ENCODE measurements at places on chromosomes 2 and 18.
A peak's percentile ranks its signal among the peaks of the same experiment; 100 is the strongest.

- H3K27ac ChIP-seq = no peak overlapping the region
- no peaks in the 10 kb centered on the region for H3K27me3 ChIP-seq
- no peaks in the 10 kb centered on the region for H3K4me1 ChIP-seq
- no peaks in the 10 kb centered on the region for H3K36me3 ChIP-seq
- no peak overlapping the region for H3K4me3 ChIP-seq
- DNase-seq = no peak
Measured at GRCh38 chr2:163563336-163563735, 172.5 kb downstream of the FIGN start.

- no peaks in the 10 kb centered on the region for H3K27me3 ChIP-seq
- H3K27ac ChIP-seq = no peak overlapping the region
- DNase-seq = no peak
- H3K4me3 ChIP-seq = no peak overlapping the region
- H3K4me1 ChIP-seq = peaks cover 12% of the 10 kb centered on the region
Measured at GRCh38 chr2:8413589-8414135, 268.2 kb upstream of the ID2 start.

- H3K36me3 ChIP-seq = no peaks in the 10 kb centered on the region
- no peak overlapping the region for H3K27ac ChIP-seq
- no peaks in the 10 kb centered on the region for H3K4me1 ChIP-seq
- DNase-seq = no peak
- H3K4me3 ChIP-seq = no peak overlapping the region
Measured at GRCh38 chr18:57219964-57220363, 73.1 kb downstream of the BOD1L2 start.

- DNase-seq = peak; percentile 75
- H3K4me3 ChIP-seq = 0 out of 2 replicates have a peak overlapping the region, but pooled peaks have one; percentile 3
- H3K27ac ChIP-seq = peak overlapping the region; percentile 83
- no peaks in the 10 kb centered on the region for H3K36me3 ChIP-seq
Measured at GRCh38 chr2:174615871-174616436, 18.4 kb upstream of the WIPF1 start.

GRCh38 chr2:64105670-64106461 lies 38.4 kb downstream of the PELI1 start:
- no peak overlapping the region for H3K27ac ChIP-seq
- peaks cover 24% of the 10 kb centered on the region for H3K4me1 ChIP-seq
- H3K27me3 ChIP-seq = no peaks in the 10 kb centered on the region
- no peaks in the 10 kb centered on the region for H3K36me3 ChIP-seq
- DNase-seq = no peak
- H3K4me3 ChIP-seq = no peak overlapping the region

- no peak for DNase-seq
- no peaks in the 10 kb centered on the region for H3K36me3 ChIP-seq
- no peak overlapping the region for H3K27ac ChIP-seq
- H3K27me3 ChIP-seq = no peaks in the 10 kb centered on the region
Measured at GRCh38 chr2:221330436-221330835, 241.7 kb downstream of the EPHA4 start.

GRCh38 chr2:124908411-124908810 lies 883.3 kb downstream of the CNTNAP5 start:
- no peak overlapping the region for H3K27ac ChIP-seq
- H3K4me1 ChIP-seq = no peaks in the 10 kb centered on the region
- H3K4me3 ChIP-seq = no peak overlapping the region
- H3K36me3 ChIP-seq = no peaks in the 10 kb centered on the region
- no peak for DNase-seq

- no peaks in the 10 kb centered on the region for H3K36me3 ChIP-seq
- peaks cover 10% of the 10 kb centered on the region for H3K4me1 ChIP-seq
- no peaks in the 10 kb centered on the region for H3K27me3 ChIP-seq
- no peak overlapping the region for H3K4me3 ChIP-seq
- DNase-seq = peak; percentile 68
Measured at GRCh38 chr2:227884511-227884947, 13.1 kb downstream of the DAW1 start.

DNA sequence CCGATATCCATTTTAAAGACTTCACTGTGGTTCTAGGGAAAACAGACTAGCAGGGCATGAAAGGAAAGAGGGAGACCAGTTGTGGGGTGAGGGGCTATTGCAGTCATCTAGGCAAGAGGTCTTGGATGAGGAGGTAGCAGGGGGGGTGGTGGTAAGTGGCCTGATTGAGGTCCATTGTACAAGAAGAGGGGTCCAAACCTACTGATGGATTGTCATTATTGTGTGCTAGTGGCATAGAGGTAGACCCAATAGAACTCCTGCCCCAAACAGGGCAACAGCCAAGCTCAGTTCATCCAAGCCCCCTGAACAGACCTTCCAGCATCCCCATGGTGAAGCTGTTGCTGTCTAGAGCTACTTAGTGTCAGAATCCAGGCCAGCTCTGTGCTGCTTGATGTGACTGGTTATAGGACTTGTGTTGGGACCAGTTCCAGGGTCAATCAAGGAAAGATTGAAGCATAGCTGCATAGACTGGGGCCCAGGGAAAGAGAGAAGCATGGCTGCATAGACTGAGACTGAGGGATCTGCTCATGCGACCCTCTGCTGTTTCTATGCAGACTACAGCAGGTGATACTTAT lies 7.0 kb downstream of the ASAP2 start:
- H3K27ac ChIP-seq = peak overlapping the region; percentile 67
- H3K4me3 ChIP-seq = no peak overlapping the region
- DNase-seq = no peak
- no peaks in the 10 kb centered on the region for H3K27me3 ChIP-seq
- no peaks in the 10 kb centered on the region for H3K36me3 ChIP-seq

- peak overlapping the region; percentile 72 for H3K27ac ChIP-seq
- peak overlapping the region; percentile 92 for H3K4me3 ChIP-seq
- H3K27me3 ChIP-seq = no peaks in the 10 kb centered on the region
- H3K4me1 ChIP-seq = peaks cover 12% of the 10 kb centered on the region
- peak; percentile 38 for DNase-seq
Measured at GRCh38 chr2:214807653-214808052, 1.8 kb downstream of the BARD1 start.

DNA sequence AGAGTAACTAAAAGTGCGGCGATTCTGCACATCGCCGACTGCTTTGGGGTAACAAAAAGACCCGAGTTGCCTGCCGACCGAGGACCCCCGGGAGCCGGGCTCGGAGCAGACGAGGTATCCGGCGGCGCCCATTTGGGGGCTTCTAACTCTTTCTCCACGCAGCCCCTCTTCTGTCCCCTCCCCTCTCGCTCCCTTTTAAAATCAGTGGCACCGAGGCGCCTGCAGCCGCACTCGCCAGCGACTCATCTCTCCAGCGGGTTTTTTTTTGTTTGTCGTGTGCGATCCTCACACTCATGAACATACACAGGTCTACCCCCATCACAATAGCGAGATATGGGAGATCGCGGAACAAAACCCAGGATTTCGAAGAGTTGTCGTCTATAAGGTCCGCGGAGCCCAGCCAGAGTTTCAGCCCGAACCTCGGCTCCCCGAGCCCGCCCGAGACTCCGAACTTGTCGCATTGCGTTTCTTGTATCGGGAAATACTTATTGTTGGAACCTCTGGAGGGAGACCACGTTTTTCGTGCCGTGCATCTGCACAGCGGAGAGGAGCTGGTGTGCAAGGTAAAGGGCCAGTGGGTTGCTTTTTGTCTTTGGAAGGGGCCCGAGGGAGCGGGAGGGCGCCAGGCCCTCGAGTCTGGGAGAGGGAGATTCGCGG lies 1.4 kb downstream of the TRIB2 start:
- H3K4me3 ChIP-seq = peak overlapping the region; percentile 98
- no peaks in the 10 kb centered on the region for H3K27me3 ChIP-seq
- DNase-seq = peak; percentile 65
- peaks cover 44% of the 10 kb centered on the region for H3K4me1 ChIP-seq

- H3K4me1 ChIP-seq = no peaks in the 10 kb centered on the region
- H3K27ac ChIP-seq = no peak overlapping the region
- H3K27me3 ChIP-seq = no peaks in the 10 kb centered on the region
Measured at GRCh38 chr2:238922435-238922834, 74.5 kb downstream of the TWIST2 start.

DNA sequence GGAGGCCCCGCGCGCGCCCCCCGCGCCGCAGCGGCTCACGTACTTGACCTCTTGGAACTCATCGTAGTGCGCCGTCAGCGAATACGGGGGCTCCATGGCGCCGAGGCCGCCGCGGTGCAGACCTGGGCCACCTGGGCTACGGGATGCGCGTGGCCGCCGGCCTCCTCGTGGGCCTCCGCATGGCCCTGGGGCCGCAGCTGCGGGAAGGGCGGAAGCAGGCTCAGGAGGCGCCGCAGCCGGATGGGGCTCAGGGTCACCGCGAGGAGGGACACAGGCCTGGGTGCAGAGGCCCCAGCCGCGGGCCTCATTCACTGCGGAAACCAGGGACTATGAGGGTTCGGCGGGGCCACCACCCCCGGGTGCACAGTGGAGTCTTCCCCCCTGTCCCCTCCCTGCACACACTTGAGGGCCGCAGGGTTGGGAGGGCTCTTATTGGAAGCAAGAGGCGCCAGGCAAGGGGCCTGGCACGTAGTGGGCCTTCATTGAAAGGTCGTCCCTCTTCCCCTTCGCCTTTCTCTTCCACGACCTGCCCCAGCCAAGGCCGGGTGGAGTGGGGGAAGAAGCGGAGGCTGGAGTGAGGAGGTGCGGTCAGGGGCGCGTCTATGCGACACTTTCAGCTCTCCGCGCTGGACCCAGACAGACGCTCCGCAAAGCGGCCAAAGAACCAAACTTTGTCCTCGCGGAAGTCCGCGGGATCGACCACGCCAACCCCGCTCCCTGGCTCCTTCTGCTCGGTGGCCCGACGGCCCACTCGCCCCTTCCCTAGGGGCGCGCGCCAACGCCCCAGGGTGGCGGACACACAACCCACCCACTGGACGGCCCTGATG lies 863 bp downstream of the ECEL1 start:
- no peak overlapping the region for H3K27ac ChIP-seq
- no peak overlapping the region for H3K4me3 ChIP-seq
- no peaks in the 10 kb centered on the region for H3K4me1 ChIP-seq
- DNase-seq = no peak
- H3K36me3 ChIP-seq = no peaks in the 10 kb centered on the region

- DNase-seq = no peak
- peaks cover 16% of the 10 kb centered on the region for H3K4me1 ChIP-seq
- H3K27ac ChIP-seq = no peak overlapping the region
- no peaks in the 10 kb centered on the region for H3K27me3 ChIP-seq
- no peak overlapping the region for H3K4me3 ChIP-seq
- H3K36me3 ChIP-seq = no peaks in the 10 kb centered on the region
Measured at GRCh38 chr2:47293976-47294375, 109.0 kb upstream of the MSH2 start.

DNA sequence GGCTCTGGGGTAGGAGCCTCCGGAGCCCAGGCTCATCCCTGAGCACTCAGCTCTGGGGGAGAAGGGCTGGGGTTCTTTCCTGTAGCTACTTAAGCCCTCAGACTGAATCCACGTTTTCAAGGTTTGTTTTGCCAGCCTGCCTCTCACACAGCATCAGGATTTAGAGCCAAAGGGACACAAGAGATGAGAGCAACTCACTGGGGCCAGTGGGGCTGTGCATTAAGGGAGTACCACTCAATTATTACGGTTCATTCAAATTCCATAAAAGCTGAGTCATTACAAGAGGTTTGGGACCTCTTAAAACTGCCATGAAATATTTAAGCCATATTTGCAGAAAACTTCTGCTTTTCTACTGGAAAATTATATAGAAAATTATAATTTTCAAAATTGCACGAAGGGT lies 17.1 kb upstream of the SNED1 start:
- no peaks in the 10 kb centered on the region for H3K36me3 ChIP-seq
- peaks cover 3% of the 10 kb centered on the region for H3K4me1 ChIP-seq
- H3K27me3 ChIP-seq = no peaks in the 10 kb centered on the region
- no peak overlapping the region for H3K27ac ChIP-seq
- H3K4me3 ChIP-seq = no peak overlapping the region

DNA sequence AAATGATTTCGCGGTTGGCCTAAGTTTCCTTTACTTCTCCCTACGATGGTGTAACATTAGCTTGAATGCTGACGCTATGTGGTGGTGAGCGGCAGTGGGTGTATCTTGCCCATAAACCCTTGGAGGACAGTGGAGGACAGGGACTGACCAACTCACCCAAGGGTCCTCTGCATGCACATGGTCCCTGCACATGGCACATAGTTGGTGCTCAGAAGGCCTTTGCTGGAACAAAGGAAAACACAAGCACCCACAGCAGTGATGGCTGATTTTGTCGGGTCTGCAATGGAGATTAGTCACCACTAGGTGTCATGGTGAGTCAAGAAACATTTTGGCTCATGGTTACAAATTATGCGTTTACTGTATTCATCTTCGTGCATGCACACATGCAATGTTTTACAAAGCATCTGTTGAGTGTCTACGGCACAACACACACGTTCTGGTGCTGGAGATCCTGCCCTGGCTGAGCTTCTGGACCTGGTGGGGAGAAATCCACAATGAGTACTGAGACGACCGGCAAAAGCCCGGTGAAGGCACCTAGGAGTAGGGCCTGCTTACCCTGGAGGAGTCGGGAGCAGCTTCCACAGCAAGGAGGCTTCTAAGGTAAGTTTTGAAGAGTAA lies 44.0 kb downstream of the PDCL3 start:
- no peak overlapping the region for H3K27ac ChIP-seq
- peak; percentile 65 for DNase-seq
- no peaks in the 10 kb centered on the region for H3K27me3 ChIP-seq
- no peaks in the 10 kb centered on the region for H3K36me3 ChIP-seq
- peaks cover 19% of the 10 kb centered on the region for H3K4me1 ChIP-seq

DNA sequence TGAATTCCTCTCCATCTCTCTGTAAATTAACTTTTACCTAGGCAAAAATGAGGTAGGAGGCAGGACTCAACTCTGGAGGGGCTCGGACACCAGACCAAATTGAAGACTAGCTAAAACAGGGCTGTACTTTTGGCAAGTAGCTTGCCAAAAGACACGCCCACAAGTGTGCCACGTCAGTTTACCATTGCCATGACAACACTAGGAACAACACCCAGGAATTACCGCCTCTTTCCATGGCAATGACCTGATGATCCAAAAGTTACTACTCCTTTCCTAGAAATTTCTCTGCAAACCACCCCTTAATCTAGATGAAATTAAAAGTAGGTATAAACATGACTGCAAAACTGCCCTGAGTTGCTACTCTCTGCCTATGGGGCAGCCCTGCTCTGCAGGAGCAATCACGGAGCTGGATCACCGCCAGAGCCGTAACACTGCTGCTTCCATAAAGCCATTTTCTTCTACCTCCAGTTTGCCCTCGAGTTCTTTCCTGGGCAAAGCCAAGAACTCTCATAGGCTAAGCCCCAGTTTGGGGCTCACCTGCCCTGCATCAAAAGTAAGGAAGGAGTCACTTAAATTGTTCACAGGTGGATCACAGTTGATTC lies 66.0 kb upstream of the FAM136A start:
- no peaks in the 10 kb centered on the region for H3K27me3 ChIP-seq
- no peaks in the 10 kb centered on the region for H3K36me3 ChIP-seq
- DNase-seq = peak; percentile 80
- H3K4me3 ChIP-seq = no peak overlapping the region

Measured in GM23248 (cell line).